ENCODE measurements at places on chromosomes 6 and 20.

- no peak for DNase-seq
Measured at GRCh38 chr20:47361057-47361915, 4.8 kb upstream of the ZMYND8 start.

DNA sequence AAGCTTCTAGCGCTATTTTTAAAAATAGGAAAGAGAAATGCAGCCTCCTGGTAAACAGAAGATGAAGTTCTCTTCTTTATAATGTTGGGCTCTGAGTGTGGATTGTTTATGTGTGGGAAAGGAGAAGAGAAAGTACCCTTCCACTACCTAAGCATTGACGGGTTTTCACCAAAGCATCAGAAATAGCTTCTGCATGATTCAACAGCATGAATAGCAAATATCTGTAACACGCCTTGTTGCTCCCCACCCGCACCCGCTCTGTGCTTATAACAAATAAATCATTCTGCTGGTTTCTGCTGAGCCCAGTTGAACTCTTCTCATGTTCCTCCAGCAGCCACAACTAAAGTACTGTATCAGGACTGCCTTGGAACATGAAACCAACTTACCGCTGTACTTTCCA is 20.7 kb downstream of the TXLNB start:
- peak; percentile 35 for DNase-seq

DNA sequence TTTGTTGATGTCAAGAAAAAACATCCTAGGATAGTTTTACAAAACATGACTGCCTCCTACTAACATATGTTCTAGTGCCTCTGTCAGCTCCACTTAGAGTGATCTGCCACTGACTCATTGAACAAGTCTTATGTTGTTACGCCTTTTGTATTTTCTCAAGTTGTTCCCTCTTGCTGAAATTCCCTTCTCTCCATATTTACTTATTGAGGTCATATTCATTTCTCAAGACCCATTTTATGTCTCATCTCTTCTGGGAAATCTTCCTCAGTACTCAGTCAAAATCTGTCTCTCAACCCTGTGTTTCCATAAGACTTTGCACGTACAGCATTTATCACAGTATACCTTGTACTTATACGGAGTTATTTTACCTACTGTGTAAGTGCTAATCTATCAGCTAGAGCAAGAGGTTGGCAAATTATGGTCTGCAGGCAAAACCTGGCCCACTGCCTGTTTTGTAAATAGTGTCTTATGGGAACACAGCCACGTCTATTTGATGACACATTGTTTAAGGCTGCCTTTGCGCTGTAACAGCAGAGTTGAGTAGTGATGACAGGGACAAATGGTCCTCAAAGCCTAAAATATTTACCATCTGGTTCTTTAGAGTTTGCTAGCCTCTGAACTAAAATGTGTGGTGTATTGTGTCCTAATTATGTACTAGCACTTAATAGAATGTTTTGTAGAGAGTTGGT is 83.4 kb downstream of the ADGRB3 start:
- no peak for DNase-seq

- no peak for DNase-seq
Measured at GRCh38 chr6:136127873-136128272, 122.2 kb downstream of the MTFR2 start.

- no peak for DNase-seq
Measured at GRCh38 chr20:35009665-35010328, 54.1 kb downstream of the MYH7B start.

- DNase-seq = no peak
Measured at GRCh38 chr6:146719387-146719786, 120.6 kb downstream of the ADGB start.

GRCh38 chr20:57664476-57664875 is 44.2 kb upstream of the ZBP1 start:
- DNase-seq = no peak

DNA sequence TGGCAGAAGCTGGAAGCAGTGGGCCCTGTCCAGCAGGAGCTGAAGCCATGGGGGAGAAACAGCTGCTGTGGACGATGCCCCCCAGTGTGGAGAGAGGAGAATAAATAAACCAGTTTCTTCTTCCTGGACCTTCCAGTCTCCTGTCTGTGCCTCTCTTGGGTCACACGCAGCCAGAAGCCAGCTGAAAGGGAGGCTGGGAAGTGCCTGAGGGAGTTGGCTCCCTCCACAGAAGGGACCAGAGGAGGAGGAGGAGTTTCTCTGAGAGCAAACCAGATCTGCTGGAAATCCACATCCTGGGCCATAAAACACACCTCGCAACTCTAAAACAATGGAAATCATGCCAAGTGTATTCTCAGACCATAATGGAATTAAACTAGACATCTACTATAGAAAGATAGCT is 577.0 kb downstream of the CDH26 start:
- no peak for DNase-seq

GRCh38 chr6:111530667-111531066 is 47.6 kb upstream of the REV3L start:
- no peak for DNase-seq

GRCh38 chr20:39123185-39123557 is 161.0 kb downstream of the DHX35 start:
- DNase-seq = no peak

DNA sequence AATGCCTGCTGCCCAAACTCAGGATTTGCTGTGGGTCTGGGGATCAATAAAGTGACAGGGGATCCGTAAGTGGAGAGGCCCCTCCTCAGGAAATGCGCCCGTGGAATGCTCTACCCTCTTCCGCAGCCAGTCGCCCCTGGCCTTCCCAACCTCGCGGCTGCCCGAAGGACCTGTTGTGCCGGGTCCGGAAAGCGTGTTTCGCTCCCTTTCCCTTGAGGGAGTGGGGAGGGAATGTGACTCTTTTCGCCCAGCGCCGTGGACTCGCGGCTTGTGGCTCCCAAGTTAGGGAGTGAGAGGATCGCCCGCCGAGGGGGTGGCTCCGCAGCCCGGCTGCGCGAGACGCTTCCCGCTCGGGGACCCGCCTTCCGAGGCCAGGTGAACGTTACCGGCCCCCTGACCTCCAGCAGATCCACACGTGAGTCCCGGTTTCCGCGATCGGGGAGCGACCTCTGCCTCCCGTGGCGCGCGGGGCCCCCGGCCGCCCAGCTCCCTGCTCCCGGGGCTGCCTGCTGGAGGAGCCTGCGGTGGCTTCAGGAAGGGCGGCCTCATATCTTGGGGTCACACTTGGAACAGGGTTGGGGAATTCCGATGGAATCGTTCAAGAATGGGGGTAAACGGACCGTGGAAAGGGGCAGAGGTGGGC is 666 bp downstream of the TPD52L1 start:
- DNase-seq = no peak

DNA sequence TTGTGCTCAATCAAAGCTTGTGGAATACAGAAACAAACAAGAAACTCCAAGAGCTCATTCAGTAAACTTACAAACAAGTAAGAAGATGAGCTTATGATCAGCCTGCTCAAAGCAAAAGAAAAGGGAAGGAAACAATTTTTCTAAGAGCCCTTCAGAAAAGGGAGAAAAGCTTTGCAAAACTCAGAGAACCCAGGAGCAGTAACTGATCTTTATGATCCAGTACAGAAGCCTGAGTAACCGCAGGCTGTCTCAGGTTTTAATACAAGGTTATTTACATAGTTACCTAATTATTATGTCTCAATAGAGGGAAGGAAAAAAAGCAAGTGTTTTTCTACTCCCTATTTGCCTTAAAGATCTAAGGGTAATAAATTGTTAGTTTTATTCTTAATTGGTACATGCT is 226.5 kb downstream of the MAFB start:
- DNase-seq = no peak

- peak; percentile 46 for DNase-seq
Measured at GRCh38 chr6:139290787-139291311, 949 bp downstream of the TXLNB start.

GRCh38 chr6:25464225-25464624 is 185.1 kb downstream of the CARMIL1 start:
- DNase-seq = no peak

All from globus pallidus (tissue), 1 donor.